CD4-positive, alpha-beta T cell treated with Interferon gamma for 1 hour (primary cell): ENCODE measurements at places on chromosomes 1 and 21.

DNA sequence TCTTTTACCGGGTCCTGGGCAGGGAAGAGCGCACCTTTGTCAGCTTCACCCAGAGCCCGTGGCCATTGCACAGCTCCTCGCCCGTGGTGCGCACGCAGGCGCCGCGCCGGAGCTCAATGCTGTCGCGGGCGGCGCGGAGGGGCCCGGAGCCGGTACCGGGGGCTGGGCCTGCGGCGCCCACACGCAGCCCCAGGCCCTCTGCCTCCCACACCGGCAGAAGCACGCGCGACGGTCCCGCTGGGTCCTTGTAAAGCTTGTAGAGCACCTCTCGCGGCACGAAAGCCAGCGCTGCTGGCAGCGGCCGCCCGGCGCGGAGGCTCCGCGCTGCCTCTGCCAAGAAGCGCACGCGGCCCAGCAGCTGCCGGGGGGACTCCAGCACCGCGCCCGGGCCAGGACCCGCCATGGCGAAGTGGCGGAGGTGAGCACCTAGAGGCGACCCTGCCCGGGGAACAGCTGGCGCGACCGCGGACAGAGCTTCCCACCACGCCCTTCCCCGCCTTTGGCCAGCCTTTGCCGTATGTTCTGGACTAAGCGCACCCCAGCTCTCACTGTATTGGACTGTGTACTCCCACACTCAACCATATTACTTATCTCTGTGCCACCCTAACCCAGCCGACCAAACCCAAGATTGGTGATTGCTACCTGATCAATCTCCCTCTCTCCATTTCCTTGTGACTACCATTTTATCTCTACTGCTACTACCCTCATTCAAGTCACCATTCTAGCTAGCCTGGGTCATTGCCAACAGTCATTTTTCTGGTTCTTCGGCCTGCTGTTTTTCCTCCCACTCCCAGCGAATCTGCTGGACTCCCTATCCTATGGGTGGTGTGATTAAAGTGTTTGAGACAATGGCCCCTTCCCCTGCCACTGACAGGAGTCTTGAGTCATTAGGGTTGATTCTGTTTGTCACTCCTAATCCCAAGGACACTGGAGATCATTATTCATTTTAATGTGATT is at the start of gene HECTD3:
Gene HECTD3, minus strand, starts transcription at position 470 of the 957 bp plus-strand sequence. Its CDS starts 67 bp downstream, at position 403.
- peak; percentile 64 for DNase-seq

- no peak for DNase-seq
Measured at GRCh38 chr1:54844564-54844963, 42.4 kb downstream of the DHCR24 start.

GRCh38 chr1:228852024-228852423 is 116.7 kb downstream of the RHOU start:
- no peak for DNase-seq

DNA sequence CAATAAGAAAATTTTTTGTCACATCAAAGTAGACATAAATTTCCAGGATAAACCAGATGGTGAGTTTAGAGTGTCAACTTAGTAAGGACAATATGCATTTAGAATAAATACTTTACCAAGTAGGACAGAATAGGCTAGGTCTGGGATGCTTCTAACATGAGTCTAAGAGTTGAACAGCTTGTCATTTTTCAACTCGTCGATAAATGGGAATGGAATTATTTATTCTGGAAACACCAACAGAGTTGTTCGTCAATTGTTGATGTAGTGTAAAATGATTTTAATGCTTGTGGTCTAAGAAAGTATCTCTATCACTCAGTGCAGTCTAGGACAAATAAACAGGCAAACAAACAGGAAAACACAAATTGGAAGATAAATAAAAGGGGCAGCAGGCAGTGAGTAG is 358.4 kb upstream of the ST6GALNAC5 start:
- DNase-seq = no peak

GRCh38 chr1:112808861-112809684 is 93.9 kb upstream of the PPM1J start:
- DNase-seq = peak; percentile 26

GRCh38 chr1:26999440-26999987 is 6.0 kb downstream of the TRNP1 start:
- no peak for DNase-seq

DNA sequence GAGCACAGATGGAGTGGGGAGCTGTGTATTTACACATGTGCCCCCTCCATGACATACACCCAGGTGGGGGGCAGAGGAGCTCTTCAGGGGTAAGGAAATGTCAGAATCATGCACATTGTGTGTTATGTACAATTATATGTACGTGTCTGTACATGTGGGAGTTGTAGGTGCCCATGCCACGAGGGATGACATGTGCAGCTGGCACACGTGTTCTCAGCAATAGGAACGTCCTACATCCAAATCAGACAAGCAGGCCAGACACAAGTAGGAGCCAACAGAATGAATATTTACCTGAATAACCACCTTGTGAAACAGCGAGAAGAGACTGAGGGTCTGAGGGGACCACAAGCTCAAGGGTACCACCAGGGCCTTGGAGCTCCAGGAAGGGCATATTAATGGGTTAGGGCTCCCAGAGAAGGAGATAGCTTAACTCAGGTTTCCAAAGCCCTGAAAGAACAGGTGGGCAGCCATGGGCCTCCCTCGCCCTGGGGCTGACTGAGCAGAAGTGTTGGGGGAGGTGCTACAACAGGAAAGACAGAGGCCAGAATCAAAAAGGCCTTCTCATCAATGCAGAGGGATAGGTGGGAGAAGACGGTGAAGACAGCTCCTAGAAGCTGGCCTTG is 3.2 kb downstream of the COL16A1 start:
- no peak for DNase-seq

GRCh38 chr1:217494767-217495166 is 136.1 kb downstream of the GPATCH2 start:
- DNase-seq = no peak

DNA sequence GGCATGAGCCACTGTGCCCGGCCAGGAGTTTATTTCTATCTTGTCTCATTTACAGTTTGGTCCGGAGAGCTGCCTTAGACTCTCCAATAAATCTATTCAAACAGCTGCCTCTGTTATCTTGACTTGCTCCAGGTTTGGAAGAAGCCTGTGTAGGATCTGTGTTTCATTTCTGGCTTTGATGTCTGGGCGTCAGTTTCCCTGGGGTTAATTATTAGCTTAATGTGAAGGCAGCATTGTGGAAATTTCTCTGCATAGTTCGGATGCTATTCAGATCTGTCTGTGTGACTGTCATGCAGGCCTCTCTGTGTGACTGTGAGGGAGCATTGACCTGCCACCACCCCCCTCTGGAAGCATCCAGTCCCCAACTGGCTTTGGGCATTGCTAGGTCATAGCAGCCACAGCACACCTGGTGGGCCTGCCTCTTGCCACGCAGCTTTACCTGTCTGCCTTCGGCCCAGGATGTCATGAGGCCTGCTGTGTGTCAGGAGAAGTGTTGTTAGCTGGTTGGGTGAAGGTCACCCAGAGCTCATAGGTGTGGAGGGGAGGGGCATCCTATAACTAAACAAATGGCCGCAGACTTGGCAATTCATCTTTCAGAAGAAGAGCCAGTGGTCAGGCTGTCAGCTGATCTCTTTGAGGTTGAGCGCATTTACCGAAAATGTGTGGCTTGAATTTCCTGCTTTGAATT is 9.8 kb downstream of the IFNGR2 start:
- no peak for DNase-seq

GRCh38 chr1:110524311-110525248 is 5.6 kb upstream of the KCNA10 start:
- DNase-seq = peak; percentile 28

DNA sequence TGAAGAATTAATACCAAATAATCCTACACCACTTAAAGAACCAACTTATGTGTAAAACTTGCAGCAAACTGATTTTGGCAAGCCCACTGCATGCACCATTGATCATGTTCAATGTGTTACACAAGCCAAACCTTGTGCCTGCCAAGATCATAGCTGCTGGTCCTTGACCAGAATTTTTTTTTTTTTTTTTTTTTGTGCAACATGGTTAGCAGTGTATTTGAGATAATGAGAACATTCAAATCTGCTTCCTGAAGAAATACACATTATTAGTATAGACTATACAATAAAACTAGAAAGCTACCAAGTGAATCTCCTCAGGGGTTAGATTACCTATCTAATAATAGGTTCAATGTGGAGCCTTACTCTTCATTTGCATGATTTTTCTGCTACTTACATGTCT is 421.0 kb downstream of the MRPL39 start:
- peak; percentile 1 for DNase-seq

- DNase-seq = peak; percentile 39
Measured at GRCh38 chr1:6108937-6109614, 63.4 kb downstream of the KCNAB2 start.

DNA sequence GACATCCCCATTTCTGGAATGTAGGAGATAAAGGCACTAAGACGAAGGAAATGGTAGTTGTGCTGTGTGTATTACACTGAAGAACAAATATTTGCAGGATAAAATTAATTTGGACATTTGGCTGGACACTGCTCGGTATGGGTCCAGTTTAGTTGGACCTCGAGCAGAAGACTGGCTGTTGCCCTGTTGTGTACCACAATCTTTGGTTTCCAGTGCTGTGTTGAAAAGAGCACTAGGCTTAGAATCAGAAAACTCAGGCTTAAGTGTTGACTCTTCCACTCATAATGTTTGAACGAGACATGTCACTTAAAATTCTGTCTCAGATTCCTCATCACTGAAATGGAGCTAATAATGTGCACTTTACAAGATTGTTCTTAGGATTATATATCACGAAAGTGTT is 1.2 kb upstream of the ARPC5 start:
- DNase-seq = no peak

DNA sequence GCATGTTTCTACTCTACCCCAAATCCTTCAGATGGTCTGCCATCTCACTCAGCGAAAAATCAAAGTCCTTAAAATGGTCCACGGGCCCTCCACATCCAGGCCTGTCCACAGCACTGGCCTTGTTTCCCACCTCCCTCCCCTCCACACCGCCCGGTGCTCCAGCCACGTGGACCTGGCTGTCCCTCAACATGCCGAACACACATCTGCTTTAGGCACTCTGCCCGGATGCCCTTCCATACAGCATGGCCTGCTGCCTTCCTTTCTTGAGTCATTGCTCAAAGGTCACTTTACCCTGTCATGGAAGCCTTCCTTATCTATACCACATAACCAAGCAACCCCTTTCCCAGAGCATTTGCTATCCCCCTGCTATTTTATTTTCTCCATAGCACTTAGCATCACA is 143.0 kb downstream of the DNM3 start:
- no peak for DNase-seq

GRCh38 chr1:35845766-35846165 is 37.2 kb upstream of the AGO1 start:
- no peak for DNase-seq

- no peak for DNase-seq
Measured at GRCh38 chr1:67138813-67139499, 4.2 kb upstream of the C1orf141 start.

DNA sequence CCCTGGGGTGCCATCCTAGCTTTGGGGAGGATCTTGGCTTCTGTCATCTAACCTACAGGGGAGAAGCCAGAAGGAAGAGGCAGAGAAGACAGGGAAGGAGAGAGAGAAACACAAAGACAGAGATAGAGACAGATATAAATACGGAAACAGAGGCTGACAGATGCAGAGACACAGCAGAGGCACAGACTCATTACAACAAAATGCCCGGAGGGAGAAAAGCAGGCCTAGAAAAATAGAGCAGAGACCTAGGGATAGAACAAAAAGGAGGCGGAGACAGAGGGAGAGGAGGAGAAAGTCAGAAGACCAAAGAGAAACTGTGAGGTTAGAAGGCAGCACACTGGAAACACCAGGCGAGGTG is 1.9 kb downstream of the PEAR1 start:
- DNase-seq = no peak

DNA sequence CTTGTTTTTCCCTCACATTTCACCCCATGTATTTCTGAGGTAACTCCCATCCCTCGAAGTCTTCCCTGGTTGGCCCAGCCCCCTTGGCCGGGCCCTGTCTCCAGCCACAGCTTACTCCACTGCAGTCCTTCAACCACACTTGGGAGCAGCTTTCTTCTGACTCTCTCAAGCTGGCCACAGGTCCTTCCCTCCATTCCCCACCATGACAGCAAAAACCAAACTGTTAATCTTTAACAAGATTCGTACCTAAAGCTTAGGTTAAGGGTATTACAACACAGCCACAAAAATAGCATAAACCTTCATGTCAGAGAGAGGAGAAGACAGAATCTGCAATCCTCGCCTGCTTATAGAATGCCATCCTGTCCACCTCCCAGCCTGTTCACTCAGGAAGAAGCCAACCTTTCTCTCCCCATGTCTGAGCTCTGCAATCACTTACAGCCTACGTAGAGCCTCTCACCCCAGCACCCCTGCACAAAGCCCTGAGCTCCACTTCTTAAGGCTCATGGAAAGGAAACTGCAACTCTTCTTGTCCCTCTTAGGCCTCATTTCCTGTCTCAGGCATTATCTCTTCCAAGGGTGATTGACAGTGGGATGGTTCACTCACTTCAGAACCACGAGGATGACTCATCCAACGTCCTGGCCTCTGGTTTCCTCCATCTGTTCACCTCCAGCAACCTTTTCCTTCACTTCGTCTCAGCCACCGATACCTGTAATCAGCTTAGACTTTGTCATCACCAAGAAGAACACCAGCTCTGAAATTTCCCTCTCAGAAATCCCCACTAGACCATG is 72.8 kb downstream of the CD2 start:
- no peak for DNase-seq
